ENCODE measurements at places on chromosomes 2 and 18.

GRCh38 chr2:20479835-20480234, 33.0 kb downstream of the RHOB start:
- DNase-seq, result no peak

DNA sequence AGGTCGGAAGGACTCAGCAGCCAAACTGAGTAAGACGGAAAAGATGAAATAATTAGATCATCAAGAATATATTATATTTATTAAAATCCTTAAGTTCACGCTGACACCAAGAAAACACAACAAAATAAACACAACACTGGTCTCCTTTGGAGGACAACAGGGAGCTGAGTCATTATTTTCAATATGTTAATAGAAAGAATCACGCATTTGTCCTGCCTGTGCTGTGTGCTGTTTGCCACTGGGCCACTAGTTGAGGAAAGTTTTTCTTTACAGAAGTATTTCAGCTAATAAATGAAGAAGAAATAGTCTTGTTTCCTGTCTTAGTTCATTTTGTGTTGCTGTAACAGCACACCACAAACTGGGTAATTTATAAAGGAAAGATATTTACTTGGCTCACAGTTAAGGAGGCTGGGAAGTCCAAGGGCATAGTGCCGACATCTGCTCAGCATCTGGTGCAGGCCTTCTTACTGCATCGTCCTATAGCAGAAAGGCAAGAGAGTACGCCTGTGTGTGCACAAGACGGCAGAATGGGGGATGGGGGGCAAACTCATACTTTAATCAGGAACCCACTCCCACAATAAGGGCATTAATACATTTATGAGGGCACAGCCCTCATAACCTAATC, 88.0 kb downstream of the TCF7L1 start:
- DNase-seq, result no peak

DNA sequence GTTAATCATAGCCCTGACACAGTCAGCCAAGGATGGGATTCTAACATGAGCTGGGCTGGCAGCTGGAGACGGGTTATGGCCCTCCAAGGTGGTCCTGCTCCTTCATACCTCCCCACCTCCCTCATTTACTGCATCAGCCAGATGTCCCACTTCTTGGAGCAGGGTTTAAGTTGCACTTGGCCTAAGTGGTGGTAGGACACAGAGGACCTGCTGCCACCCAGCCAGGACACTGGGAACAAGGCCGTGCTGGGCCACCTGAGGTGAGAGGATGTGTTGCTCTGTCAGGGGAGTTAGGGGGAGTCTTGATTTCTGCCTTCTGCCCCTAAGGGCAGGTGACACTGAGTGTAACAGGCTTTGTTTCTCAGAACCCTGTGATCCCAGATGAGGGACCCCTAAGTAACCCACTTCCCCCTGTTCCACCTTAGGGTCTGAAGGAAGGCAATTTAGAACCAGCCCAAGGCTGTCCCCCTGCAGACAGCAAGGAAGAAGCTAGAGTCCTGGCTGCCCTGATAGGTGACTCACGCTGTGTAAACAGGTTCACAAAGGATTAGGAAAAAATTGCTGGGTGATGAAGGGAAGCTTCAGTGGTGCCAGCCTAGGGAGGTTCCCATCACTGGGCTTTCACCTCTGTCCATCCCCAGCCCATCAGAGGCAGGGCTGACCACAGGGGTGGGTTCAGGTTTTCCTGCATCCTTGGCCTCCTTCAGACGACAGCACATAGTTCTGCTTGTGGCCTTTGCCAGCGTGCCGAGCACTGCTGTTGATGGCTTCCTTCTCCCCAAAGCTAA, 114.3 kb upstream of the MCFD2 start:
- no peak for DNase-seq

DNA sequence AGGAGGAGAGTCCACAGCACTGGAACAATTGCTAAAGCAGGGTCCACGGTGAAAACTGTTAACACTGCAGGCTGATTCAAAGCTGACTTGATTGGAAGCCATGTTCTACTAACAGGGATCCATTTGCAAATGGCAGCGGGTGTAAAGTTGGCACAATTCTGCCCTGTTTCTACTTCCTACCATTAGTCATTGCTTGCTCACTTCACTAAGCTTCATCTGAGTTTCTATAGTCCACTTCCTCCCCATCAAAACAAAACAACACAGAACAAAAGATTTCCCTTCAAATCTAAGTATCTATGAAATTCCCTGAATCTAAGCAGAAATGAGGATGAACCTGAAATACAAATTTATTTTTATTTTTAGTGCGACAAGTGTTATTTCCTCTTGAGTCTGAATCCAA, 187.4 kb upstream of the SOX11 start:
- DNase-seq, result no peak

DNA sequence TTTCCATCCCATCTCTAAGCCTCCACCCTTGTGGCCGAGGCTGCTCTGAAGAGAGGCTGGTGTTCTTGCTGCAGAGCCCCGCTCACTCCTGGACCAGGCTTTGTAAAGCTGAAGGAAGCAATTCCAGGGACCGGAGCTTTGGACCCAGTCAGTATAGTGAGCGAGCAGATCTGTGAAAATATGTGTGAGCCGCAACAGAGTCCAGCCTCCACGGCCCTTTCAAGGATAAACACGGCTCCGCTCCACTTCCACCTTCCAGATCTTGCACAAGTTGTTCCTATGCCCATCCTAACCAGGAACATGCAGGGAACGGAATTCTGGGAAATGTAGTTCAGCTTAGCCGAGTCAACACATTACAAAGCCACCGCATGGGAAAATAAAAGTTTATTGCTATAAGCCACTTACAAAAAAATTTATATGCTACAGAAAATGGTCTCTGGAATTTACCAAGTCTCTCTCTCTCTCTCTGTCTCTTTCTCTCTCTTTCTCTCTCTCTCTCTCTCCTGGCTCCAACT, 151.7 kb upstream of the ZNF521 start:
- DNase-seq, result peak; percentile 63

GRCh38 chr2:81327911-81328310, 1023.4 kb upstream of the LRRTM1 start:
- no peak for DNase-seq

DNA sequence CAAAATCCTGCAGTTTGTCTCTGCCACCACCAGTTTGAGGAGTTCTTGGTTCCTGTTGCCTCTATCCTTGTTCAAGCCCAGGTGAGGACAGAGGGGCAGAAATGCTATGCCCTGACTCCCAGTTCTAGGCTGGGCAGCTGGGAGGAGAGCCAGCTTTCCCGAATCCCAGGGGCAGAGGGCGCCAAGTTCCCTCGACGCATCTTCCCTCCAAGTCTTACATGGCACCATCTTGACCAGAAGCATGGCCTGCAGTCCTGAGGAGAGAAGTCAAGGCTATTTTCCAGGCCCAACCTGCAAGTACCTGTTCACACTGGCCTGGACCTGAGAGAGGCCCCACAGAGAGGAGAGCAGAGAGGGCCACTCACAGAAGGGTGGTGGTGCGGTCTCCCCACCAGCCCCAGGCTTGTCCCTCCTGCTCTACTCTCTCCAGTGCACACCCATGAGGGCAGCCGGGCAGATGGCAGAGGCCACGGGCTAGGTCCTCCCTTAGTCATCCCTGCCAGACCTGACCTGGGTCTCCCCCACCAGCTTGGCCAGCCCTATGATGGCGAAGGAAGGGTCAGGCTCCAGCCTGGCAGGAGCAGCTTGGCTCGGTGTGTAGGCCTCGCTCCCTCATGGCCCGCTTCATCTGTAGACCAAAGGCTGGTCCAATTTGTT, 115.7 kb upstream of the MSTN start:
- DNase-seq, result no peak

DNA sequence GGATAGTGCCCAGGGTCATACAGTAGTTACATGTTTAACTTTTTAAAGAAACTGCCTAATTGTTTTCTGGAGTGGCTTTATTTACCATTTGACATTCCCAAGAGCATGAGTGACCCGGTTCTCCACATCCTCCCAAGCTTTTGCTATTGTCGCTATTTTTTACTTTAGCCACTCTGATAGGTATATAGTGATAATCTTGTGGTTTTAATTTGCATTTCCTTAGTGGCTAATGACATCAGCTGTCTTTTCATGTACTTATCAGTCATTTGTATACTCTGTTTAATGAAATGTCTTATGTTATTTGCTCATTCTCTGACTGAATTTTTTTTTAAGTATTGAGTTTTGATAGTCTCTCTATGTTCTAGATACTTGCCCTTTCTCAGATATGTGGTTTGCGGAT, 109.7 kb upstream of the HS6ST1 start:
- no peak for DNase-seq

Data from dorsolateral prefrontal cortex (tissue), 122 donors.